ENCODE measurements at places on chromosomes 2 and 18.

DNA sequence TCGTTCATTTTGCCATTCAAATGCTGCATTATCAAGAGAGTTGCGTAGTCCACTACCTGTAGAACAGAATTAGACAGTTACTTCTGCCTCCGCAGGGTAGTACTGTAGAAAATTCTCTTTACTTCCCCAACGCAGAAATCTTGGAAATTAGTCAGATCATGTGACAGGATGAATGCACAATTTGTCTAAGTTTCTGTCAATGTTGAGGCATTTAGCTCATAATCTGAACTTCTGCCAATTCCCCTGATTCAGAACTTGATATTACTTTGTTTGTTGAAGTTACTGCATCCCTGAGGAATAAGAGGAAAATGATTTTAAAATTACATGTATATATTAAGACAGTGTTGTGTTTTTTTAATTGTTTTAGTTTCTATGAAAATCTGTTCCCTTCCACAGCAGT lies 83.4 kb downstream of the TTC27 start:
- DNase-seq = peak; percentile 94

DNA sequence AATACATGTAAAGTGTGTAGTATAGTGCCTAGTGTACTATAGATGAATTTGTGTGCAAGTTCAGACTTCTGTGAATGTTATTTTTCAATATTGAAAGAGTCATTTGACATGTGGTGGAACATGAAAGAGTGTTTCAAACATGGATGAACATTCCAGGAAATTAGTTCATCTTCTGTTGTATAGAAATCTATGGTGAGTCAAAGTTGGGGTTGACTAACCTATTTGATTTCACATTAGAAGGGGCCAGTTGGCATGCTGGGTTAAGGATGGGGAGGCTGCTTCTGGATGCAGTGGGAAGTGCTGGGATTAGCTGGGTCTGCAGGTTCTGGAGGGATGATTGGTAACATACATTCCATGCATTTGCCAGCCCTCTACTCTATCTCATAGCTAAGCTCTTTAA lies 50.6 kb downstream of the LYPD6B start:
- peak; percentile 55 for DNase-seq

- no peak for DNase-seq
Observed at GRCh38 chr18:78447211-78447610, 532.4 kb upstream of the SALL3 start.

- no peak for DNase-seq
Observed at GRCh38 chr2:200320344-200320743, 13.9 kb downstream of the SPATS2L start.

DNA sequence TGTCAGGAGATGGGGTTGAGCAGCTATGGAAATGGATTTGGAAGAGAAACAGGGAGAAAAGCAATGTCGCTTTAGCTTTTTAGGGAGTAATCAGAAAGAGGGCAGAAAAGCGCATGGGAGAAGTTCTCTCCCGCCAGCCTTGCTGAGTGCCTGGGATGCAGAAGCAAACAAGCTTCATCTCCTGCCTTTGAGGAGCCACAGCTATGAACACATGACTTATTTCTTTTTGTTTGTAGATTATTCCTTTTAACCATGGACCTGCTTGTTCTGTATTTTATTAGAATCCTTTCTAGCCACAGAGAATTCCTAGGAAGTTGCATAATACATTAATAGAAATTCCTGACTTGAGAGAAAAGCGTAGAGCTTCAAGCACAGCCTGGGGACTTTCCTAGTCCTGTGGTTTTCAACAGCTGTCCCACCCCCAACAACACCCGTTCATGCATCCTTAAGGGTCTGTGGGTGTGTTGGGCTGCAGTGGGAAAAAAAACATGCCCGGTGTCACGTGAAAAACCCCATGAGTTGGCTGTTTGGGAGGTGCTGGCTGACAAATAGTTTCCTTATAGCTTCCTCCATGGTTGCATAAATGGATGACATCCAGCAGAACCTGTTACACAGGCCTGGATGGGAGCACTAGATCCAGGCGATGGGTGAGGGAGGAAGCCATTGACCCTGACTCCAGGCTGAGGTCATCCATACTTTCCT lies 14.9 kb downstream of the SLC9A4 start:
- DNase-seq = peak; percentile 91

DNA sequence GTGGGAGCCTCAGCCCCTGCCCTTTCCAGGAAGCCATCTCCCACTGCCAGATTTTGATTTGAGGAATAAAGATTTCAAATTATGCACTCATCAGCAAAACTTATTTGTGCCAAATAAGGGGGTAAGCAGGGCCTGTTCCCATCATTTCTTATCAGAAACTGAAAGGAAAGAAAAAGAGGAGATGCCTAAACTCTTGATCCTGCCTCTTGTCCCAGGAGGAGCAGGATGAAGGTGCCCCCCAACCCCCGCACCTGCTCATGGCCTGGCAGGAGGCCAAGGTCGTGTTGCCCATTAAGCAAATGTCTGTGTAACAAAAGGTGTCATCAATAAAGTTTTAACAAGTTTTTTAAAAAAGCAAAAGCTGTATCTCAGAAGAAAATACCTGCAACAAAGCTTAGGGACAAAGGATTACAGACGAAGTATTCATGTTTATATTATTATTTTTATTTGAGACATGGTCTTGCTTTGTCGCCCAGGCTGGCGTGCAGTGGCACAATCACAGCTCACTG lies 80.0 kb downstream of the INPP5D start:
- no peak for DNase-seq

GRCh38 chr2:182415771-182416170 lies 11.1 kb downstream of the PDE1A start:
- DNase-seq = no peak

DNA sequence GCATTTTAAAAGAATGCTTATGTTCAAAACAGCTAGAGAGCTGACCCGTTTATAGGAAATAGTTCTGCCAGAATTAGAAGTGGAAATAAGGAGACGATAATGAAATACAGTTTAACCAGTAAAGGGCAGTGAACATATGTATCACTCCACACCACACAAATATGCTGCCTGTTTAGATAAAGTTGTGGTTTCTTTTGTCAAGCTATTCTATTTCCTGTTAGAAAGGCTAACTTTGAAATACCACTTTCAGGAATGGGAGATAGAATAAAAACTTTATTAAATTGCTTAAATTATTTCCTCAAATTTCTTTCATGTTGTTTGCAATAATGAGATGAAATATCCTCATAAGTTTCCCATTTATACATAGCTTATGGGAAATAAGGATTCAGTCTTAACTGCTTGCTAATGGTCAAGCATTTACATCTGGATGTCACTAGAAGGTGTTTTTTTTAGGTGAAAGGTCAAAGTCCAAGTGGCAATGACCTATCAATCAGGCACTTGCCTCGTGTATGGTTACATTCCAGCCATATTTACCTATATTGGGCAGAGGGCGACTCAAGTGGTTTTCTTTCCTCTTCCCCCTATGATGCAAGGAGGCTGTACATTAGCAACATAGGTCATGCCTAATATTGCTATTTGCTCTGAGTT lies 148.9 kb downstream of the ZEB2 start:
- DNase-seq = peak; percentile 55

DNA sequence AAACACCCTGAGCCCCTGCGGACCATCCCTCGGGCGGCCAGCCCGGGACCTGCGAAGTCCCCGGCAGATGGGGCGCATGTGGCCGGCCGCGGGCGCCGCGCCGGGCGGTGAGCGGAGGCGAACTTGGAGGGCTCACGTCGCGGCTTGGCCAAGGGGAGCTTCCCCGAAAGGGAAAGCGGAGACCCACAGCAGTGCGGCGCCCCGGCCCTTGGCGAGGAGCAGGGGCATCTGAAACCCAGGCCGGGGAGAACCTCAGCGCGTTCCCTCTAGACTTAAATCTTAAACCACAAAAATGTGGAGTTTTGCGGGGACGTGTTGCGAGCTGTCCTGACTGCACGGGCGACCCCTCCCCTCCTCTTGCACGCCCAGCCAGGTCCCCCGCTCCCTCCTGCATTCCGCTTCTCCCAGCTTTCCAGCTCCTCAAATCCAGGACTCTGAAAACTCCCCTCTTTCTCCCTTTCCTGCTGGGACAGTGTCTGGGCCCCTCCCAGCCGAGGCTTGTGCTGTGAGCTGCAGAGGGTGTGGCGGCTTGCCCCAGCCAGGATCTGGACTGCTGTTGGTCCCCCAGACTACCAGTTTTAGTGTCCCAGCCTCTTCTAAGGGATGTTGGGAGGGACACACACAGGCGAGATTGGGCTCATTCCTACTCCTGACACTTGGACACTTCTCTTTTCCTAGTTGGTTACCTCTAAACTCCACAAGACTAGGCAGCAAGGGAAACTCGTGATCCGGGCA lies 1.3 kb downstream of the FMNL2 start:
- peak; percentile 46 for DNase-seq

GRCh38 chr18:62066102-62066818 lies 120.6 kb downstream of the PIGN start:
- no peak for DNase-seq

GRCh38 chr18:79544386-79544963 lies 135.1 kb upstream of the CTDP1 start:
- no peak for DNase-seq

GRCh38 chr2:88235987-88236386 lies 65.8 kb downstream of the THNSL2 start:
- no peak for DNase-seq

DNA sequence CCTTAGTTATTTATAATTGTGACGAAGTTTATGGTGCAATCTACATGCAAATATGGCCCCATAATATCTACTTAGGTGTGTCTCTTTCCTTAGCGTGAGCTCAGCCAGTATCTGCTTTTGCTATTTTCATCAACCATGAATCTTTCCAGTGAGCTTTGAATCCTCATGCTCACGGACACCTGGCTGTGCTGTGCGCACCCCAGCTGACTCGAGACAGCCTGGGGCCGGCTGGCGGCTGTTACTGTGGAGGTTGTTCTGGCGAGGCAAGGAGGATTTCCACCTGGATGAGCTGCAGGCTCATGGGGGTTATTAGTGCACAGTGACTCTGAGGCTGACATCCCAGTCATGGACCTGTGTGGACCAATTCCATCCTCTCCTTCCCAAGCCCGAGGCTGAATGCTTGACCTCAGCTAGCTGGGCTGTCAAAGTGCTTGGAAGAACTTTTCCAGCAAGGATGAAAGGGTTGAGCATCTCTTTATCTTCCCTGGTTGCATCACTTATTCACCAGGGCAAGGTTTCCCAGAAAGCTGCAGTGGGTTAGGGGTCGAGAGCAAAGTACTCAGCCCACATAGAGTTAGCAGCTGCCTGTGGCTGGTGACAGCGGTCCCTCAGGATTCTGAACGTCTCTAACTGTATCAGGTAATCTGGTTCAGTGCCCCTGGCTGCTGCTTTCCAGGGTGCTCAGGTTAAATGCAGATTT lies 141.7 kb downstream of the ARL4C start:
- no peak for DNase-seq

Data from fibroblast of skin of right biceps (primary cell).